ENCODE measurements at places on chromosomes 3 and 15.

DNA sequence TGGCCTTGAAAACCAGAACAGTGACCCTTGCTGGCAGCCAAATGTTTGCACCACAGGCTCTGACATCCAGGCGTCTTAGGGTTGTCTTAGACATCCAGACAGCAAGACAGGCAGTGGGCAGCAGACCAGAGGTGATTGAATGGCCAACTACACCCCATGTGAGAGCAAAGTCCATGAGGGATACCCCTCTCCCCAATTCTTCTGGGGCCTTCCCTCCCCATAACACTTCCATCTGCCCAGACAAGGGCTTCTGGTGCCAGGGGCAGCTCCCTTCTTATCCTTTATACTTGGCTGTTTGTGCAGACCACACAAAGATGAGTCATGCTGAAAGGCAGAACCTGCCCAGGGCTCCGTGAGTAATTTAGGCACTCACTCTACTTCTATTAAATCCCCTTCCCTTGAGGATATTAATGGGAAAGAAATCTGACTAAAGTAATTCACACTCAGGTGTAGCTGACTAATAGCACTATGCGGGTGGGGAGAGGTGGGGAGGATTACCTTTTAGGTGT is 257.9 kb downstream of the UACA start:
- peak; percentile 29 for DNase-seq

DNA sequence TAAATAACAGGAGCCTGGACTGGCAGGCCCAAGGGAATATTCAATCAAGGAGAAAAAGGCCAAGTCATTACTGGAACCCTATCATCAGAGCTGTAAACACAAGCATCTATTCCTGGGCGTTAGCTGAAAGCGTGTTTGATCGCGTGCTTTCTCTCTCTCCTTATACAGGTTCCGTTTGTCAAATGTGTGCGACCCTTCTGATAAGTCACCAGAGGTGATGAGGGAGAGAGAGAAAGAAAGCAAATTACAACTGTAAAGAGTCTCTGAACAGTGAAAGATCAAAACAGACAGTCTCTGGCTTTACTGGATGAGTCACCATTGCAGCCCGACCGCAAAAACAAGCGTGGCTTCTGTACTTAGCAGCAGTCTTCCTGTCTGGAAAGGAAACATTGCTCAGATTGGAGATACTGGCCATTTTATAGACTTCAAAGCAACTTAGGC is 39.5 kb upstream of the TPRG1 start:
- DNase-seq: peak; percentile 17

DNA sequence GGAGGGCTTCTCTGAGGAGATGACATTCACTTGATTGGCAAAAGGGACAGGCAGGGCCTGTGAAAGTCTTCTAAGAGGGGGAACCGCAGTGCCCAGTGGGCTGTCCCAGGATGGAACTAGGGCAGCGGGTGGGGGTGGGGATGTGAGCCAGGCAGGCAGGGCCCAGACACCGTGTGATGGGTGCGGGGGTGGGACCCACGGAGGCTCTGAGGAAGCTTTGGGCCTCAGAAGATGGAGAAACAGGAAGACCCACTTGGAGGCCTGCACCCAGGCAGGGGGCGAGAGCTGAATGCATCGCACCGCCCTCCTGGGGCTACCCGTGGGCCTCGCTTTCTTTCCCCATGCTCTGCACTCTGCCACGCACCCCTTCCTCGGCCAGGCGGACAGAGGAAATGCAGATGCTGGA is 32.9 kb upstream of the ACAD9 start:
- no peak for DNase-seq

DNA sequence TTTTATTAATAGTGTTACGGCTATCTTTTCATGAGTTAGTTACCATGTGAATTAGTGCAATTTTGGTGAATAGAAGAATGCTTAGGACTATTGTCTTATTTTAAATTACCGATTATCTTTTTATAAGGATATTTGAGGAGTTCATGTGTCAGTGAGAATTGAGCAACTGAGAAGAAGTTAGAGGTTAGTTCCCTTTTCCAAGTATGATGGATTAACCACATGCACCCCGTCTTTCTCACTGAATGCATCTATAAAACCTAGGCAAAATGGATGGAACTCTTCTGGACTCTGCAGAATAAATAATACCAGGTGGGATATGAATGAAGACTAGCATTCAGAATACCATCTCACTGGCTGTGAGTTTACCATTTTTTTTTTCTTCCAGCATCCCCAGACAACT is 74.3 kb downstream of the TCF12 start:
- no peak for DNase-seq

DNA sequence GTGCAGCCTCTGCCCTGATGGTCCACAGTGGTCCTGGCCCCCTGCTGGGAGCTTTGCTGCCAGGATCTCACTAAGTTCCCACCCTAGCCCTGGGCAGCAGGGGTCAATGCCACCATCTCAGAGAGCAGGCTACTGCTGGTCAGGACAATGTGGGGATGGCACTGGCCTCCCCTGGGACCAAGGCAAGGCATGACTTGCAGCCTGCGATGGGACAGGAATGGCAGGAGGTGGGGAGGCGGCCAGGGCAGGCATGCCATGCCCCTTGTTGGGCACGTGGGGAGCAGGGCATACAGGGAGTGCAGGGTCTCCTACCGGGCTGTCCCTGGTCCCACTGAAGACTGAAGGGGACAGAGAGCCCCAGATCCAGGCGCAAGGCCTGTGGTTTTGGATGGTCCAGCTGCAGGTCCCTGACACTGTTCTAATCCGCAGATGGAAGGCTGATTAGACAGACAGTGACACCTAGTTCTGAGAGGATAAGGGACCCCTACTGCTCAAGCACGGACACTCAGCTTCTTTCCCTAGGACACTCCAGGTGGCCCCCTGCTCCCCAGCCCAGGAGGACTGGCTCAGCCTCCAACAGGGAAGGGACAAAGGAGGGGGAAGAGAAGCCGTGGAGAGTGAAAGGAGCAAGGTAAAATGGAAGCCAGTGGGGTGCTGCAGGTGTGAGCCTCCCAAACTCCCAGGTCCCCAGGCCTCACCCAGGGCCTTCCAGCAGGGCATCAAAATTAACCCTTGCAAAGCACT is 69.2 kb upstream of the RPL32 start:
- no peak for DNase-seq

- no peak for DNase-seq
These were observed 57.5 kb downstream of the CACNA2D2 start for GRCh38 chr3:50445919-50446318.

- no peak for DNase-seq
These were observed 61.9 kb downstream of the REC114 start for GRCh38 chr15:73504885-73505284.

DNA sequence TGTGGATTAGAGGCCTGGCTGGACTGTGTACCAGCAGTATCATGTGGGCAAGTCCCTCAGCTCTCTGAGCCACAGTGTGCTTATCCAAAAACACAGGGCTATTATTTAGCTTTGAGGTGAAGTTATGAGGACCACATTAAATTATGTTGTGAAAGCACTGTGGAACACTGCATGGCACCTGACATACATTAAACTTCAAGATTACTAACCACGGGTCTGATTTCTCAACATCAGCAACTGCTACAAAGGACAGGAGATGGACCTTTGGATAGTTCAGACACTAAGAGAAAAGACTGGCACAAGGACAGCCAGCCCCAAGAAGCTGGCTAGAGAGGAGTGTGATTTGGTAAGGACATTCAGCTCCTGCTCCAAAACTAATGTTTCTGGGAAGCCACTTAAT is 21.3 kb downstream of the CLK3 start:
- no peak for DNase-seq

- no peak for DNase-seq
These were observed 62.2 kb downstream of the PFN2 start for GRCh38 chr3:149908424-149908957.

DNA sequence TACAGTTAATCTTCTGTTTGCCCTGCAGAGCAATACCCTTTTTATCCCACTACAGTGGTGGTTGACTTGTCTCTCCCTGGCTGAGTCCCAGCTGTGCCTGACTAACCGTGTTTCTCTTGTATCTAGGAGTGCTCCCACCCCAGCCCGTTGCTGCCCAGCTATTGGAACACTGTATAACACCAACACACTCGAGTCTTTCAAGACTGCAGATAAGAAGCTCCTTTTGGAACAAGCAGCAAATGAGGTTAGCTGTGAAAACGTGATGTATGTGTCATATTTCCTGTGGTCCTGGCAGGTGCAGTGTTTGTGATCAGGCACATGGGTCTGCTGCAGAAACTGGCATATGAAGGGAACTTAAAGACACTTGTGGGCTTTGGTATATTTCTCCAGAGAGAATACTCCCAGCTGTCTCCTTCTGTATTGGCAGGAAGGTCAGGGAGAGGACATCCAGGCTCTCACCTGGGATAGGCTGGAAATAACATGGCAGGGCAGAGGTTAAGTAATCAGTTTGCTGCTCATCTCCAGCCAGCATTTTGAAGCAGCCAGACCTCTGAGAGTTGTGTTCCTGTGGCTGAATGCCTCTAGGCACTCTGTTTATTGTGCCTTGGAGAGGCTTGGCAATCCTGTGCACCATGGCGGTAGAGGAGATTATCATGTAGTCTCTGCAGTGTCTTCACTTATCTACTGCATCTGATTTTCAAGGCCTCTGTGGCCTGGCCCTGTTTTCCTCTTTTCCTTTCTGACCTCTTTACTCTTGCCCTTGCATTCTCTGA is 34.8 kb downstream of the ATG7 start:
- DNase-seq: no peak

GRCh38 chr3:66819993-66820501 is 178.1 kb upstream of the KBTBD8 start:
- no peak for DNase-seq

DNA sequence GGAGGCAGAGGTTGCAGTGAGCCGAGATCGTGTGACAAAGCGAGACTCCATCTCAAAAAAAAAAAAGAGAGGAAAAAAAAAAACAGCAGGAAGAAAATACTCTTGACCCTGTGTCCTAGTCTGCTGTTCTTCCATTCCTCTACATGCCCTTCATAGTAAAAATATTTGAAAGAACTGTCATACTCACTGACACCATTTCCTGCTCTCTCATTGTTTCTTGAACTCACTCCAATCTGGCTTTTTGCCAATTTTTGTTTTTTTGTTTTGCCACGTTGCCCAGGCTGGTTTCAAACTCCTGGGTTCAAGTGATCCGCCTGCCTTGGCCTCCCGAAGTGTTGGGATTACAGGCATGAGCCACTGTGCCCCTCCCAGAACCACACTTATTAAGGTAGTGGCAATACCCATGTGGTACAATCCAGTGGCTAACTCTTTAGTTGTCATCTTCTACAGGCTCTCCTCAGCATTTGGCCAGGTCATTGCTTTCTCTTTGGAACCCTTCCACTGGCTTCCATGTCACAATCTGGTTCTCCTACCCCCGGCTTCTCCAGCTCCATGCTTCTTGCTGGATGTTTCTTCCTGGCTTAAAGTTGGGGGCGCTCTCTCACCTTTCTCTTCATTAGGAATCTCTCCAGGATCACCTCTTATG is 238.2 kb upstream of the C2CD4B start:
- DNase-seq: peak; percentile 88

DNA sequence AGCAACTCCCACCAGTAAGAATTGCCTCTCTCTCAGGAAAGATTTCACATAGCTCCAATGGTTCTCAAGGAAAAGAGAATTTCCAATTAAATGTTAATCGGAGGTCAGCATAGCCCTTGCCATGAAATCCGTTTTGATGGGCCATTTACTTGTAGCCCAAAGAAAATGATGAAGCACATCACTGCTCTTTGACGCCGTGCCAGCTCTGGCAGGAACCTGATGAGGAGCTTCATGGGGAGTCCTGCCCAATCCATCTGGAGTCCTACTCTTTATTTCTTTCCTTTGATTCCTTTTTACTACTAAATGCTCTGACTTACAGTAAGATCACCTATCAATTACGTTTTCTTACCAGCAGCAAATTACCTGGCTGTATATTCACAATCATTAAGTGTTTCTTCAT is 84.7 kb downstream of the FGF12 start:
- no peak for DNase-seq
